ENCODE measurements at places on chromosomes 12 and 14.

GRCh38 chr14:24051176-24051788 lies 527 bp upstream of the CARMIL3 start:
- DNase-seq: no peak

GRCh38 chr12:97272471-97272870 lies 190.1 kb upstream of the RMST start:
- no peak for DNase-seq

DNA sequence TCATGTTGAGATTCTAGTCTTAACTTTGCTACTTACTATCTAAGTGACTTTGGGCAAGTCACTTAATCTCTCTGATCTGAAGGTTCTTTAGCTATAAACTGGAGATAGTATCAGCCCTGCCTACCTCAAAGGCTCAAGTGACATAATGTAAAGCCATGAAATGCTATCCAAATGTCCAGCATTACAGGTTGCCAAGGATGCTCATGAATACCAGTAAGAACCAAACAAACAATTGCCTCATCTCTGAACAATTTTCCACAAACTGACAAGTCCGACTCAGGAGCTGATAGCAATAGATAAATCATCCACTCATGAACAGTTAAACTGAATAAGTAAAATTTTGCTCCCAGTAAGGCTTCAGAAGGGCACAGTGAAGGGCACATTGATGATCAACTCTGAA lies 51.5 kb downstream of the LMNTD1 start:
- DNase-seq: no peak

- no peak for DNase-seq
Measured at GRCh38 chr12:50765095-50765911, 1.4 kb downstream of the ATF1 start.

GRCh38 chr12:6465467-6466183 lies 4.9 kb downstream of the VAMP1 start:
- peak; percentile 45 for DNase-seq

GRCh38 chr14:68952531-68953195 lies 26.4 kb downstream of the ACTN1 start:
- no peak for DNase-seq

- no peak for DNase-seq
Measured at GRCh38 chr14:102508410-102508773, 1.2 kb downstream of the ANKRD9 start.

- DNase-seq: no peak
Measured at GRCh38 chr12:14858513-14858912, 15.2 kb upstream of the ART4 start.

DNA sequence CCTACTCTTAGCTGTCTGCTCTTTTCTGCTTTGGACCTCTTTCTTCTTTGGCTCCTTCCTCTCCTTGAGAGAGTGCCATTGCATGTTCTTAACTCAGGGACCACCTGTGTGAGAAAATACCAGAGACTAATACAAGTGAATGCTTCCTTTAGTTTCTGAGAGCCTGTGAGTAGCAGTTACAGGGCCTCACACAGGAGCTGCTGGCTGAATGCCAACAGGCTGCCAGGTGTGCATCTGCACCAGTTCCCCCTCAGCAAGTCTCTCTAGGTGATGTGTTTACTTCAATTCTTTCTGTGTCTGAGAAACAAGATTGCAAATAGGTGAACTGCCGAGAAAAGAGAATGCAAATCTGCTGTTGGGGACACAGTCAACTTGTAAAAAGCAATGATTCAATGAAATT lies 108.2 kb downstream of the STXBP6 start:
- DNase-seq: peak; percentile 19
